ENCODE measurements at places on chromosomes 12 and 14.
A peak's percentile ranks its signal among the peaks of the same experiment; 100 is the strongest.

- DNase-seq, result no peak
Measured at GRCh38 chr12:28620281-28620680, 430.0 kb downstream of the CCDC91 start.

GRCh38 chr14:70698288-70698687 is 56.6 kb downstream of the TTC9 start:
- peak; percentile 32 for DNase-seq

GRCh38 chr12:62691309-62691708 is 224.7 kb downstream of the MON2 start:
- no peak for DNase-seq

- no peak for DNase-seq
Measured at GRCh38 chr14:35079742-35080141, 33.7 kb downstream of the FAM177A1 start.

GRCh38 chr14:52563120-52563519 is 10.5 kb downstream of the GPR137C start:
- DNase-seq, result no peak

- no peak for DNase-seq
Measured at GRCh38 chr12:124077701-124078100, 104.7 kb downstream of the ZNF664 start.
